CD4-positive, alpha-beta T cell treated with Interleukin-17A for 1 hour (primary cell): ENCODE measurements at places on chromosomes 3 and 15.
A peak's percentile ranks its signal among the peaks of the same experiment; 100 is the strongest.

DNA sequence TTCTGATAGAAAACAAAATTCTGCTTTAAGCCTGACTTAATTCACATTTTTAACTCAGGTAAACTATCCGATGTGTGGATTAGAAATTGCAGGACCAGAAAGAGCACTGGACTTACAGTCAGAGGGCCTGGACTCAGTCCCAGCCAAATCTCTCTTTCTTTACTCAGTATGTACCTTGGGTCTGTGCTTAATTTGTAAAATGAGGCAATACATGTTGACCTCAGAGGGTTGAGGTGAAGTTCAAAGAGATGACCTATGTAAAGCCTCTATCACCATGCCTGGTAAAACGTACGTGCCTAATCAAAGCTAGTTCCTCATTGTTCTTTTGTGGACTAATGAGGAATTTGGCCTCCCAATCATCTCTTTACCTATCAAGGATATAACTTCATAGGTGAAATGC is 1.9 kb upstream of the BCL2A1 start:
- DNase-seq, result no peak

DNA sequence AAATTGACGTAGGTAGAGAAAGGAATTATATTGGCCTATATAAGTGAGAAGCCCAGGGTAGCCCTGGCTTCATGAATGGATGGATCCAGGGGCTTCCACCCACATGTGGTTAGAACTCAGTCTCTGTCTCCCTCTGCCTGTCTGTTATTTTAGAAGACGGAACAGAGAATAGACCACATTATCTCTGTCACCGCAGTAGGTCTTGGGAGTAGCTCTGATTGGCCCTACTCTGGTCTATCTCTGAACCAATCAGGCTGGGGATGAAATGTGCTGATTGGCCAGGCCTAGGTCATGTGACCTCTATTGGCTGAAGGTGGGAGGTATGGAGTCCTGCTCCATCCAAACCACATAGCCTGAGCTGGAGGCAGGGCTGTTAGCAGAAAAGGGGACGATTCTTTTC is 143.0 kb upstream of the PRR23C start:
- DNase-seq, result no peak

DNA sequence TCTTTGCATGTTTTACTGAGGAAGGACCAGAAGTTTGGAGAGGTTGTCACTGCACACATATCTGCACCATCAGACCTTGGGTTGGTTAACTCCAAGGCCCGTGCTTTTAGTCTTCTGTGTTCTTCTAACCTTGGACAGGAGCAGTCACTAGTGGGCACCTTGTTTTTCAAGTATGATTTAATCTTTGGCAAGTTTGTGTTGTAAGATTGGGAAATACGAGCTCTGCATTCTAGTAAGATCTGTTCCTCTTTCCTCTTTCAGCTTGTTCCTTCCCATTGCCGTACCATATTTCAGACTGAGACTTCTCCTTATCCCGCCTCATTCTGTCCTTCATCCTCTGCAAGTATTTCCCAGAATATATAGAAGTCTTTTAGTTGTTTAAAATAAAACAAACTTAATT is 5.1 kb downstream of the TMOD2 start:
- no peak for DNase-seq

DNA sequence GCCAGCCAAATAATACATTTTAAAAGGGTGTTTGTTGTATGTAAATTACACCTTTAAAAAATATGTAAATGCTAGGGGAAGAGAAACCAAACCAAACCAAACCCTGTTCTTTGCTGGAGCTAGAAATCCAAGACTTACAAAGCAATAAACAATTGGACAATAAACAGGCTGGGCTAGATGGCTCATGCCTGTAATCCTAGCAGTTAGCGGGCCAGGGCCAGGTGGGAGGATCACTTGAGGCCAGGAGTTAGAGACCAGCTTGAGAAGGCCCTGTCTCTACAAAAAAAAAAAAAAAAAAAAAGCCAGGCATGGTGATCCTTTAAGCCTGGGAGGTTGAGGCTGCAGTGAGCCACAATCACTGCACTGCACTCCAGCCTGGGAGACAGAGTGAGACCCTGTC is 12.5 kb downstream of the STOML1 start:
- no peak for DNase-seq

DNA sequence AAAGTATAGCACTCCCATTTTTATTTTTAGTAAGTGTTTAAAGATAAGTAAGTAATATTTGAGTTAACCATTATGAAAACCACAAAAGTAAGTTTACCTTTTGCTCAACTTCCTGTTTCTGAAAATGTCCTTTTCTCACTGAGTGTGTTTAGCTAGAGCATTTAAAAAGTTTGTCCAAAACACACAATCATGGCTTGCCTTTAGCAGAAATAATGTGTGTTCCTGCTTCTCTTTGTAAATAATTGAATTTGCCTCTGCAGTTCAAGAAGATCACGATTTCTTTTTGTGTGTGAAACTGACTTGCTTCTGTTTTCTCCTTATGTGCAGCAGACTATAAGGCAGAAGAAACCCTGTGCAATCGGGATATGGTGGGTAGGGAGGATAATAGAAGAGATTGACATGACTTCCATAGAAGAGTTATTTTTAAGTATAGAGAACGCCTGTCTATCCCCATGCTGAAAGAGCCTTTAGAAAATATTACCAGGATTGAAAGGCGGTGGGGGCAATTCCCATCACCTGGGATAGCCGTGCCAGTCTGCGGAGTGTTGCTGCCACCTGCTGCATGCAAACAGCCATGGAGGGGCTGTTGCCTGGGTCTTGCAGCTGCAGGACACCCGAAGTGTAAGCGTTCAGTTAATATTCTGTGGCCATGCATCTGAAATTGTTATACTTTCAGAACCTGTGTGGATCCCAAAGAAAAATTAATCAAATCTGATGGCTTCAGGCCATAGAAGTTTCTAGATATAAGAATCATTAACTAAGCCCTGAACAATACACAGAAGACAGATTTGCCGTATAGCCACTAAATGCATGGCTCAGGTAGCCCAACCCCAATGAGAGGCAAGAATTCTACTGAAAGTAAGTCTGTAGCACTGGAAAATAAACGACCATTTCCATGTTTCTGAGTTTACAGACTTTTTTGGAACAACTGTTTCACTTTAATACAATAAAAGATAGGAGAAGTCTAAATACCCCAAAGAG is 2.4 kb upstream of the CD96 start:
- peak; percentile 69 for DNase-seq

DNA sequence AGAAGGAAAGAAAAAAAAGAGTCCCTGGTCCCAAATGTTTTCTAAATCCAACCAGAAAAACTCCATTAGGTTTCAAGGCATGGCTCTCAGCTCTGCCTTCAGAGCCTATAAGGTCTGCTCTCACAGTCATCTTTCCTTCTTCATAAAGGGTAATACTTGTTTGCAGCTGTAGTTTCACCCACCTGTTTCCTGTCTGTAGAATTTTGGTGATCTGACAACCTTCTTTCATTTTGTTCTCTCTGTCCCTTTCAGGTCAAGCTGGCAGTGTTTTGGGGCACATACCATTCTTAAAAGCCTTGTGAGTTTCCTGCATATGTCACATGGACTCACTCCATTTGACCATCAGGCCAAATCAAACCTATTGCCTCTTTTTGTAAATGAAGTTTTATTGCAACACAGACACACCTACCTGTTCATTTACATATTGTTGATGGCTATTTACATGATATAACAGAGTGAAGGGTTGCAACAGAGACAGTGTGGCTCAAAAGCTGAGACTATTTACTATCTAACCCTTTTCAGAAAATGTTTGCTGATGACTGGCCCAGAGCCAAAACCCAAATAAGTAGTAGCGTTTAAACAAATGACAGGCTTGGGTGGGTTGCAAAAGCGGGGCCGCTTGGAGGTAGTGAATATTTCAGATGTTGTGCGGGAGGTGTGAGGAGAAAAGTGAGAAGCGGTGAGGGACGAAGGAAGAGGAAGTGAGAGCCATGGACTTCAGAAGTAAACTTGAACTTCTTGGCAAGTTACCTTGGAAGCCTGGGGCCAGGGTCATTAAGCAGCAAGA is 292.7 kb upstream of the PROK2 start:
- no peak for DNase-seq

DNA sequence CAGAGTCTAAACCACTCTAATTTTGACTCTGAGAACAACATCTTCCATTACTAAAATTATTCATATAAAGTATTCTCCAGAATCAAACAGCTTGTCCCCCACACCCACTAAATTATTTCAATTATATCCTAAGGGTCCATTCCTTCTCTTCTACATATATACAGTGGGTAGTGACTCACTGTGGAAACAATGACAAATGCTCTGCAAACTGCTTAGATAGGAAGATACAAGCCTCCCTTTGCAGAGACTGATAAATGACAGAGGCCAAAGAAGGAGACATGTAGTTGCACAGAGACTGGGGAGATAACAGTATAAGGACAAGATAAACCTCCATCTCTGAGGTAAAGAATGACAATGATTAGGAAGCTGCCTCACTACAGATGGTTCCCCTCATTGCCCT is 1087.4 kb downstream of the AGBL1 start:
- no peak for DNase-seq

DNA sequence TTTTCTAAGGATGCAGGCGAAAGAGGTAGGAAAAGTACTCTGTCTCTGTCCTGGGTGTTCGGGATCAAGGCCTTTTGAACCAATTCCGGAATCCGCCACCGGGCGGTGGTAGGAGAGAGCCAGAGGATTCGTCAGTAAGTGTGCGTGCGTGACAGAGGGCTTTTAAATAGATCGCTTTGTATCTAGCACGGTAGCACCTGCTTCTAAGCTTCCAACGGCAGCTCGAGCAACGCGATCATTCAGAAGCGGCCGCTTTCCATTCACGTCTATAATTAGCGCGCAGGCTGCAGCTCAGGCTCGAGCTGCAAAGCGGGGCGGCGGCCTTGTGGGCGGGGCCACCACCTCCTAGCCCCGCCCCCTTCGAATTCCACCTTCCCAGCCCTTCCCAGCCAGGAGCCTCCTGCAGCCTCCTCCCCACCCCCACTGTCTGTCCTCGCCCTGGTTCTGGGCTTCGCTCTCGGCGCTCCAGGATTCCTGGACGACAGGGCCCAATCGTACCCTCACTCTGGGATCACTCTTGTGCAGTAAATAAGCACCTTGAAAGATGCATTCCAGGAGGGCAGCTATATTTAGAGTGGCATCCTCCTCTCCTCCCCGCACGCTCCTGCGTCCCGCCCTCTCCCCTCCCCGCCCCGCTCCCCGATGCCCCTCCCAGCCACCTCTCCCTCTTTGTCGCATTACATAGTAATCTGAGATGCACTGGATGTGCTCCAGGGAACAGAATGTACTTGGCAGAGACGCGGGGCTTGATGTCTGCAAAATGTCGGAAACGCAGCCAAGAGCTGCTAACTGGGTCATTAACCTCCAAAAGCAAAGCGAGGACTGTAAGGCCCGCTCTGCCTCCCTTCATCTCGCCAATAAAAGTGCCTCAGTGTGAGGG is 224.1 kb upstream of the TPRG1 start:
- DNase-seq, result no peak

DNA sequence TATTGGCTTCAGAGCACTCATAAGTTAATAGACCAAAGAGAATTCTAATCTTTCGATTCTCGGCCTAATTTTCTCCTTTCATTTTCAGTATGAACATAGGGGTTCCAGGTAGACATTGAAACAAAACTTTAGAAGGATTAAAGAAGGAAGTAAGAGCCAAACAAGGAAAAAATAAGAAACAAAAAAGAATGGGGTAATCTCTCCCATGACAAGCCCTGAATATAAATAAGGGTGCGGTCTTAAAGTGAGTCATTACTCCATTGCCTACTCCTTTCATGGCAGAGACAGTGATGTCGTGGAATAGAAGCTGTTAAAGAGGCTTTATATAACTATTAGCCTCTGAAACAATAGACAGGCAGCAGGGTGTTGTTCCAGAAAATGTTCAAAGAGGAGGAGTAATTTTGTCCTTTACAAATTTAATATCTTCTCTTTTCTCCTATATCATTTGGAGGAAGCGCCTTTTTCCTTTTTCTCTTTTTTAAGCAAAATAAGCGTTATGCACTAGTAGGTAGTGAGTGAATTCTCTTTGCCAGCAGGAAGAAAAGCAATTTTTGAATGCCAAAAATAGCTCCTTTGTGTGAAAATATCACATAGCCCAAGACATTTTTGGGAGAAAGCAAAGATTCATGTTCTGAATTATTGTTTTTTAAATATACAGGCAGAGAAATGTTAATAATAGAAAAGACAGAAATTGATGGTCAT is 607.9 kb upstream of the KCNMB2 start:
- DNase-seq, result peak; percentile 9

GRCh38 chr15:57382969-57383368 is 6.7 kb downstream of the CGNL1 start:
- DNase-seq, result no peak

- DNase-seq, result no peak
Observed at GRCh38 chr15:92947071-92947730, 47.1 kb downstream of the CHD2 start.

GRCh38 chr3:14448756-14449727 is 46.6 kb downstream of the SLC6A6 start:
- DNase-seq, result no peak

DNA sequence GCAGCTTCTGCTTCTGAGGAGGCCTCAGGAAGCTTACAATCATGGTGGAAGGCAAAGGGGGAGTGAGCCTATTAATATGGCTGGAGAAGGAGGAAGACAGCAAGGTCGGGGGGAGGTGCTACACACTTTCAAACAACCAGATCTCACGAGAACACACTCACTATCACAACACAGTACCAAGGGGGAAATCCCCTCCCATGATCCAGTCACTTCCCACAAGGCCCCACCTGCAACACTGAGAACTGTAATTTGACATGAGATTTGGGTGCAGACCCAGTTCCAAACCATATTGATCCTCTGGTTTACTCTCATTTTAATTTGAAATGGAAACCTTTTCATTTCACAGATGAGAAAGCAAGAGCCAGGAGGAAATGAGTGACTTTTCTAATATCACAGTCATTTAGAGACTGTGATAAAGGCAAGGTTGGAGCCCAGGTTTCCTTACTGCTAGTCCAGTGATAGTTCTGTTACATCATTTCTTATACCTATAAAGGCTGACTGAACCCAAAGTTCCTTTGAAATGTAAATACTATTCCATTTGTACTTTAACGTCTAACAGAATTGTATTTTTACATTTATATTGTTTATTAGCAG is 105.8 kb upstream of the GAP43 start:
- DNase-seq, result no peak

DNA sequence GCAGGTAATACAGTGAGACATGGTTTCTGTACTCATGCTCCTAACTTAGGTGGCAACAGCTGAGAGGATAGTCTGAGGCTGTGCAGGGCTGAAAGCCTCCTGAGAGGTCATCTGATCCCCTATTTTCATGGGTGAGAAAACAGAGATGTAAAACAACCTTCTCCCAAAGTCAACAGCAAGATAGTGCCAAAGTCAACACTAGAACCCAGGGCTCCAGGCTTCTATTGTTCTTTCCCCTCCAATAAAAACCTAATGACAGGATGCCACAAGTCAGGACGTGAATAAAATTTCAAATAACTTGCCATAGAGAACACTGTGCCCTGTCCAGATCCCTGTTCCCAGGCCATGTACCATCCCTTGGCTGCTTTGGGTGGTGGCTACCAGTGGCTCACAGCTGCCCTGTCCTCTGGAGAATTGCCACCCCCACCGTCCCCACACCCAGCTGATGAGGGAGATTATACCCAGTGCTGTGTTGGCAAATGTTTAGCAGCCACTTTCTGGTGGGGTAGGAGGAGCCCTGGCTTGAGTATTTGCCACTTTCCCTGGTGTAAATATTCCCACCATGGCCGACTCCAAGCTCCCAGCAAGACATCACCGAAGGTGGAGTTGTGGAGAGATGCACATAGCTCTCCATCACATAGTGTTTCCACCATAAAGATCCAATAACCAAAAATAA is 54.8 kb downstream of the SRGAP3 start:
- no peak for DNase-seq
